ENCODE measurements at places on chromosomes 1 and 21.
A peak's percentile ranks its signal among the peaks of the same experiment; 100 is the strongest.

GRCh38 chr1:87666681-87667080 lies 338.0 kb downstream of the LMO4 start:
- no peak for DNase-seq

DNA sequence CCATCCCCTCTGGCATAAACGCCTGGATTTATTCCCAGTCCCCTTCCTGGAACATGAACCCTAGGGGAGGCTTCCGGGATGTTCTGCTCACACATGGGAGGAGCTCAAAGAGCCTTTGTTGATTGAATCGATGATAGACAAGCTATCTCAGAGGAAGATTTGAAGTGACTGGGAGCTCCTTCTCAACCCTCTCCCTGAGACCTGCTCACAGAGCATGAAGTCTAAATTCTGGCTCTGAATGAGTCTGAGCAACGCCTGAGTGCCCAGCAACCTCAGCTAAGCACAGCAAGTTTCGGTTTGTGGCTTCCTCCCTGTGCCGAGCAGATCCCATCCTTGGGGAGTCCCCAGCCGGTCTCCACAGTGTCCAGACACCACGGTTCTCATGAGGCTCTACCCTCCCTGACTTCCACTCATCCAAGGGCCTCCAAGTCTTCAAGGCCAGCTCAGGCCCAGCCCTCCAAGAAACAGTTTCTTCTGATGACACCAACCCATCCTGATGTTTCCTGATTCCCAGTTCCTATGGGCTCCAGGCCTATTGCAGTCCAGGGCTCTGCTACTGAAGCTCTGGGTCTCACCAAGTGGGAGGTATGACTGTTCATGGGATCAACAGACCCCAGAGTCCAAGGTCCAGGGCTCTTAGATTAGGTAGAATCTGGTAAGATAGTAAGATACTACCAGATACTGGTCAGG lies 190.8 kb downstream of the DYRK1A start:
- DNase-seq: no peak

DNA sequence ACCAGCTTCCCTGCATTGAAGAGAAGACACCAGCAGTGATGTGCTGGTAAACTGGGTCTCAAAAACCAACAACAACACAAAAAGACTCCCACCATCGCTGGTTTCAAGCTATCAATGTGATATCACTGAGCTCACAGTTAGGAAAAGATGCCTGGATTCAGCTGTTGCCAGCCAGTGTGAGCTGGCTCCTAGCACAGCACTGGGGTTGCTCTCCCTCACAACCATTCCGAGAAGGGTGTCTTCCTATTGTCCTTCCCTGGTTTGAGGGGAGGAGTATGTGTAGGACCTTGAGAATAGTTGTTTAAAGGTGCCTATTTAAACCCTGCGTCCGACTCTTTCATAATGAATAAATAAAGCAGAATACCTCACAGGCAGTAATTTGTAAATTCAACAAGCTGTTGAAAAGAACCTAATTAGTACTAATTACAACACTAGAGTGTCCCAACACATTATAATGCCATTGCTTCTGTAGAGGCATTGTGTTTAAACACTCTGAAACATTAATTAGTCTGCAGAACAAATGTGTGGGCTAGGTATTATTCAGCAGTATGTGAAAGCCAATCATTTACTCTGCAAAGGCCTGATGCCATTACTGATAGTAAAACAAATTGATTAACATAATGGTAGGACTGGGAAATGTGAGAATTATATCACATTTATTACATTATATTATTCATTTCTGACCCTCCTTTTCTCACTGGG lies 17.2 kb downstream of the NIBAN1 start:
- no peak for DNase-seq

DNA sequence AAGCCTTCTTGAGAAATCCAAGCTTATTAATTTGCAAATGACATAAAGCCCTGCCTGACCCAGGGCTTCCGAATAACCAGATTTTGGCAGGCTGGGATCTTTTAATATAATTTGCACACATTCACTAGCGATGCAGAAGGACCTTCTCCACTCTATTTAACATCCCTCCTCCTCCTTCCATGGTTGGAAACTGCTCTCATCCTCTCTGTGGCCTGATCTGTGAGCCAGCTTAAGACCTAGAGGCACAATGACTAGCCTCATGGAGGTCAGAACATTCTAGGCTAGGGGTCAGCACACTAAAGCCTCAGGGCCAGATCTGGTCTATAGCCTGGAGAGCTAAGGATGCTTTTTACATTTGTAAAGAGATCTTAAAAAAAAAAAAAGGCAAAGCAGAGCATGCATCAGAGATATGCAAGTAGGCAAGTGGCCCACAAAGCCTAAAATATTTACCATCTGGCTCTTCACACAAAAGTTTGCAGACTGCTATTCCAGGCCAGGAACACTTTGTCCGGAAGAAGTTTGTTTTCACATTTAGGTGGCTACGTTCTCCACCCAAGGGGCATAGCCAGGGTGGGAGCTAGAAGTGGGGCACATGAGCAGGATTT lies 138.2 kb upstream of the HMGB4 start:
- no peak for DNase-seq

GRCh38 chr1:40699787-40700186 lies 8.3 kb downstream of the NFYC start:
- DNase-seq: no peak

GRCh38 chr1:15953294-15953771 lies 22.6 kb downstream of the ZBTB17 start:
- no peak for DNase-seq

DNA sequence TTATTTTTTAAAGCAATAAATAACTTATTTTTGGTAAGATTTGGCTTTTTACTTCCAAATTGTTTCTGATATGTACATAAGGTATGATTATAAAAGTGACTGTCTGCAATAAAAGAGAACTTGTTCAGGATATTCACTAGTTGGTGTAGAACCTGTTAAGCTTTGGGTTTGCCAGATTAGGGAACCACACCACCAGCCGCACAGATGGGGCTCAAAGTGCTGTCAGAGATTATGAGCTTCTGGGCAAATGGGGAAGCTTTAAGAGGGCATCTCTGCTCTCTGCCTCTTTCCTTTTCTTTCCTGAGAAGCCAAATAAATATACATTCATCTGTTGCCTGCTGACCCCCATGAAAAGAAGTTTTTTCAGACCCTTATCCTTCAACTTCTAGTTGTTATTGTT lies 25.4 kb downstream of the IVNS1ABP start:
- DNase-seq: peak; percentile 8

Data from HT-29 (cell line).